ENCODE measurements at places on chromosomes 1 and 21.

- no peak for DNase-seq
Measured at GRCh38 chr1:232183802-232184201, 446.1 kb downstream of the SIPA1L2 start.

DNA sequence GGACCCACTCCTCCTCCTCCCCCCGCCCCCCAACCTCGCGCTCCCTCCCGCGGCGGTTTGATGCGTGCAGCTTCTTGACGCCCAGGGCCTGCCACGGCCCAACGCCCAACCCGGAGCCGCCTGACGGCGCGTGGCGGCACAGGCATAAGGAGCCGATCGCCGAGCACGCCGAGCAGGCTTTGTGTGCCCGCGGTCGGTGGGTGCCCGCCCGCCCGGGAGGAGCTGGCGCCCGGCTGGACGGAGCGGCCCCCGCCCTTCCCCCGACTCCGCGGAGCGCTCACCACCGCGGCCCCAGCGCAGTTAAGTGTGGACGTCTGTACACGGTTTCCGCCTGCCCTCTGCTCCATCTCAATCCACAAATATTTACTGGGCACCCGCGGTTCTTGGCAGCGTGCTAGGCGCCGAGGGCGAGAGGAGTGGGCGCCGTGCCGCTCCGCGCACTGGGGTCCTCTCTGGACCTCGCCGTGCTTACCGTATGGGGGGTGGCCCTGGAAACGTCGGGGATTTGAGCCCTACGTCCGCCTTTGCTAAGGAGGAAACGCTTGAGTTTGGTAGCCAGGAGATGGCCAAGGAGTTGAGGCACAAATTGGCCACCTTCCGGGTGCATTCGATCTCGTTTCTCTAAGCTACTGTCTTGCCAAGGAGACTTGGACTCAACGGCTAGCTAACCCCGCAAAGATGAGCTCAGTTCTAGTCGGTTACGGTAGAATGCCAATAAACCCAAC is 444 bp upstream of the HDGF start:
- DNase-seq, result peak; percentile 85

DNA sequence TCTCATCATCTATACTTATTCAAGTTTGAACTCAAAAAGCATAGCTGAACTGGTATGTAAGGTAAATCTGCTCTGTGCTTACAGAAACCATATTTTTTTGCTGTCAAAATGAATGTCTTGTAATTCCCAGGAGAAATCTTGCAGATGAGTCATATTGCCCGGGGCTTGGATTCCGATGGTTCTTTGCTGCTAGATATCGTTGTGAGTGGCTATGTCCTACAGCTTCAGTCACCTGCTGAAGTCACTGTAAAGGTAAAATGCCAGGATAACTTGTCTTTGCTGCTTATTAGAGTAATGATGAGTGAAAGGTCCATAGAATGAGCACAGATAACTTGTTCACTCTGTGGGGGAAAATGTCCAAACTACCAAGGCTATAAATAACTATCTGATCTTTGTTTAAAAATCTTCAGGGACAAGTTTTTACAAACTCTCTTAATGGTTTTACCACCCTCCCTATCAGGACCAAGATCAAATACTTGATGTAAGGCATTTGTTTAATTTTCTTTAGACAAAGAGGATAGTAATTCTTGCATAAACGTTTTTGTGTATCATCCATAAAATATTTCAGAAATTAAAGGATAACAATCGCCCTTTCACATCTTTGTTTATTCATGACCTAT is 222.3 kb downstream of the TPR start:
- peak; percentile 66 for DNase-seq

DNA sequence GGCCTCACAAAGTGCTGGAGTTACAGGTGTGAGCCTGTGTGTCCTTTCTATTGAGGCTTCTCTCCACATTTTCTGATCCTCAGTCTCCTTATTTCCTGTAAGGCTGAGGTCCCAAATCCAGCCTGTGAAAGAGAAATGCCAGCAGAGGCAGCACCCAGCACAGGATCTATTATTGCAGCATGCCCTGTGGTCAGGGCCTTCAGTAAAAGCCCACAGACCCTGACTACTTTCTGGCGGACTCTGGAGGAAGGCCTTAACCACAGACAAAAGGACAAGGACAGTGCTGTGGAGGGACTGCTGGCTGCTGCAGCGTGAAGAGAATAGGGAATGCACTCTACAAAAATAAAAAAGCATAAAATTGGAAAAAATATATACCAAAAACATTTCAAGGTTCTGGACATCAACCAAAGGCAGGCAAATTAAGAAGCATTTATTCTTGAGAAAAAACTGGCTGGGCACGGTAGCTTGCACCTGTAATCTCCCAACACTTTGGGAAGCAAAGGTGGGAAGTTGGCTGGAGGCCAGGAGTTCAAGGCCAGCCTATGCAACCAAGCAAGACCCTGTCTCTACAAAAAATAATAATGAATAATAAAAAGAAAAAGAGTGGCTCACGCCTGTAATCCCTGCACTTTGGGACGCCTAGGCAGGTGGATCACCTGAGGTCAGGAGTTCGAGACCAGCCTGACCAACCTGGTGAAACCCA is 9.4 kb upstream of the PGD start:
- no peak for DNase-seq

DNA sequence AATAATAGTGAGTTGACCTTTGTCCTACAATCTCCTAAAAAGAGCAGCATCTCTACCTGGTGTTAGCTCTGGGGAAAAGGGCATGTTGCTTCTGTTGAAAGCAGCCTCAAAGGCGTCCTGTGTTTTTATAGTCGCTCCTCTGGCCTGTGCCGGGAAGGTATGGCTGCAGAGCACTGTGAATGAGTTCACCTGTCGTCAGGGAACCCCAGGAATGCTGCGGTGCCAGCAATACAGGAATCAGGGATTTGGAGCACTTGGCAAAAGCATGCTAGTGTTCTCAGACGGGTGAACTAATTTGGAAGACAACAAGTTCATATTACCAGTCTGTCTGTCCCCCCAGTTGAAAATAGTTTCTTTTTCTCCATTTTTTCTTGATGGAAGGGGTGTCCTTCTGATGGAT is 60.3 kb upstream of the PGD start:
- DNase-seq, result no peak

DNA sequence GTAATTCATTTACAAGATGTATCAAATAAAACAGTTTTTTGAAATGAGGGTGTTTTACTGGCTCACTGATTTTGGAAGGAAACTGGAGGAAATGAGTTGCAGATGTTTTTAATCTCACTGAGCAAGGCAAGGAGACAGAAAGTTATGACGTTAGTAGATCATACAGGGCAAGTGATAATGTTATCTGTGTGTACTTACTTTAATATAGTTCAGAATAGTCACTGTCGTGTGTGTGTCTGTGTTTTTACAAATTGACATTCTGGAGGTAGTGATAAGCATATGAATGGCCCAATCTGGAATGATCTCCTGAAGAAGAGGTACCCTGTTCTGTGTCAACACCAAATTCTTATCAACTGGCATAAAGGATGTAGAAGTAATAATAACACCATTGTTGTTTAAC is 1.9 kb upstream of the GBP4 start:
- DNase-seq, result no peak

- no peak for DNase-seq
Measured at GRCh38 chr1:33005838-33006421, 30.8 kb downstream of the AK2 start.

GRCh38 chr1:26602378-26602959 is 72.9 kb downstream of the RPS6KA1 start:
- peak; percentile 47 for DNase-seq

GRCh38 chr1:55702064-55702463 is 486.9 kb upstream of the USP24 start:
- no peak for DNase-seq

- DNase-seq, result no peak
Measured at GRCh38 chr1:150973258-150973835, 1.3 kb downstream of the CERS2 start.

GRCh38 chr1:25145775-25146393 is 86.4 kb downstream of the SYF2 start:
- DNase-seq, result no peak

DNA sequence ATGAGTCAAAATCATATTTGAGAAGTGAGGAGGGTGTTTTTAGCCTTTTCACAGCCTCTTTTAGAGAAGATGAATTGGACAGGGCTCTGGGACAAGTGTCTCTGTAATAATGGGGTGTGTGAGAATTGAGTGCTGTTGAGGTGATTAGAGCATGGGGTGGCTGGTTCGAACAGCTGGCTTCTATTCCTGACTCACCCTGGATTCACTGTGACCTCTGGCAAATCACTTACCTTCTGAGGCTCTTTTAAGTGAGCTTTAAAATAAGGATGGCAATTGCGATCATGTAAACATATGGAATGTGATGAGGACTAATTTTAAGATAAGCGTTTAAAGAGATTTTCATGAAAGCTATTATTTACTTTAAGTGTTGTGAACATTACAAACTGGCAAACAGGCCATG is 243.4 kb downstream of the ADGRL2 start:
- no peak for DNase-seq

GRCh38 chr1:201228011-201228983 is 37.7 kb downstream of the IGFN1 start:
- DNase-seq, result no peak

- DNase-seq, result no peak
Measured at GRCh38 chr1:109133002-109133706, 19.2 kb downstream of the ELAPOR1 start.

GRCh38 chr1:29670752-29671151 is 434.4 kb downstream of the PTPRU start:
- no peak for DNase-seq

DNA sequence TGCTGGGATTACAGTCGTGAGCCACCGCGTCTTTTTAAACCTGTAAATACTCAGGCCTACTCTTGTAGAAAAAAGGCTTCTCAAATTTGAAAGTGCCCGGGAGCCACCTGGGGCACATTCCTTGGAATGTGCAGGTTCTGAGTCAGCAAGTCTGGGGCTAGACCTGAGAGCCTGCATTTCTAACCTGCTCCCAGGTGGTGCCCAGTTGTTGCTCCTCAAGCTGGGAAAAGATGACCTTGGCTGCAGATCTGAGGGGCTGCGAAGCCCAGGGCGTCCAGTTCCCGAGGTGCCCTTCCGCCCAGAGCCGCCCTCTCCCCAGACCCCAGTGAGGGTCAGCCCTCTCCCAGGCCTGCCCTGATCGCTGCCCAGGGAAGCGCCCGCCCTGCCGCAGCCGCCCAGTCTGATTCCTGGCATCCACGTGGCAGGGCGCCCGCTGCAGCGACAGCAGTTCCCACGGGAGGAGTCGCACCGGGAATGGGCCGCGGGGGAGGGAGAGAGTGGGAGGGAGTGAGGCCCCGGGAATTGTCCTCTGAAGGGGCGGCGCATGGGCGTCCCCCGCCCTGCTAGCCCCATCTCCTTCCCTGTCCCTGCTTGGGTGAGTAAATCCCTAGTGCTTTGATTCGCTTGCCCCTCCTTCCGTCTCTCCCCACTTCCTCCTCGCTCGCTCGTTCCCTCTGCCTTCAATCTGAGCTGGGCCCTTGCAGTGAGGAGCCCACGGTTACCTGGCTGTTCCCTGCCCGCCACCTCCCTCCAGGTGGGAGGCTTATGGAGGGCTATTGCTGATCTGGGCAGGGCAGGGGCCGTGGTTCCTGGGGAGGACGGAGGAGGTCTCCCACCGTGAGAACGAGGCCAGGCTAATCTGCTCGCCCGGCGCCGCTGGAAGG is 18.8 kb upstream of the TENT5B start:
- DNase-seq, result no peak

DNA sequence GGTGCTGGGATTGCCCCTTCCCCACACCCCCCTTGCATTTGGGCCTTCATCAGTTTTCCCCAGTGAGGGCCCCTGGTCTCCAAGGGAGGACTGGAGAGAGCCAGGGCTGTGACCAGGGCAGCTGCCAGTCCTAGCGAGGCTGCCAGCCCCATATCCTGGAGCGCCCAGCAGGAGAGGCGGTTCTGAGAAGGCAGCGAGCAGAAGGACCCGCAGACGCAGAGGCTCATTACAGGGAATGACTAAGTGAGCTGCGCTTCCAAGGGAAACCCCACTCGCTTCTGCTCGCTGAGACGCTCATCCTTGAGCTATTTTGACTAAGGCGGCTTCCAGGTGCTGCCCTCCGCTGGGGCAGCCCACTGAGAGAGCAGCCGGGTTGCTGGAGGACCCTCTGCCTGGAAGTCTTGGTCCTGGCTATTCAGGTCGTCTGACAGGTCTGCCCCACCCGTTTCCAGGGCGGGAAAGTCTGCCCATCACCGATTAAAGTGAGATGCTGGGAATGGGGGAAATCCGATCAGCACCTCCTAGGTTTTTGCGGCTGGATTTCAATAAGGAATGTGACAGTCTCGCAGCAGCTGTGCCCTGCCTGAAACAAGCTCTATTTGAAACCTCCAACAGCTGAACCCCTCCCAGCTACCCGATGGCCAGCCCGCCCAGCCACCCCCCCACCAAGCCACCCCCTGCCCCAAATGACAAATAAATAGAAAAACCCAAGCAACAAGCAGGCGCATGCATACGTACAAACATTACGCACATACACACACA is 2.8 kb downstream of the KCNN3 start:
- no peak for DNase-seq

Measured in HFF-Myc (cell line).